ENCODE measurements at places on chromosomes 7 and 10.

- no peak for DNase-seq
Observed at GRCh38 chr10:76318211-76318610, 886.8 kb downstream of the LRMDA start.

GRCh38 chr10:480498-480927 lies 209.0 kb downstream of the DIP2C start:
- DNase-seq, result no peak

- no peak for DNase-seq
Observed at GRCh38 chr10:131063311-131063710, 248.2 kb downstream of the TCERG1L start.

- DNase-seq, result no peak
Observed at GRCh38 chr10:132219486-132219885, 32.7 kb downstream of the DPYSL4 start.

DNA sequence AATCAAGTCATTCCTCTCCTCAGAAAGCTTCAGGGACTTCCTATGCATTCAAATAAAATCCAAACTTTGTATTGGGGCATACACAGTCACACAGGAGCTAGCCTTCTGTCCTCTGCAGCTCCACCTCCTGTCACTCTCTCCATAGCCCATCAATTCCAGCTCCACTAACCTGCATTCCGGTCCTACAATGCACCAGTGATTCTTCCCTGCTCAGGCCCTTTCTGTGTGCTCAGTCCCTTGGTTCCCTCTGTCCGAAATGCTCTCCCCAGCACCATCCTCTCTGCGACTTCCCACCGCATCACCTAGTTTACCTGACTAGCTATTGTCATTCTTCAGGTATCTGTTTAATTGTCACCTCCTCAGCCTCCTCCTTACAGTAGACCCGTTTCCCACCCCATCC lies 26.4 kb upstream of the YAE1 start:
- no peak for DNase-seq

Data from activated T-helper 2 cell treated with anti-CD3 and anti-CD28 coated beads, Interferon-gamma antibody, Interleukin-2, Interleukin-4, amounts not matched to agents 10 μg/mL and 5 μg/mL and 100 μg/mL, durations not matched to agents 14 hours and 24 hours and 36 hours (primary cell).